ENCODE measurements at places on chromosomes 16 and 17. TPM values are rescaled to one million over a fixed set of nuclear protein-coding genes. Genes with fewer than 3 reads are reported as not detected.

The KRTAP9-8 gene
- not detected for total RNA-seq

The SRL gene
- total RNA-seq, result 0.06 TPM

The MYLK3 gene
- total RNA-seq, result 0.14 TPM

The WNK4 gene
- 1.1 TPM for total RNA-seq

The NECAB2 gene
- 3.3 TPM for total RNA-seq

The VPS35L gene
- 33.0 TPM for total RNA-seq

The FBXL16 gene
- total RNA-seq, result 9.5 TPM

The NGFR gene
- 0.66 TPM for total RNA-seq

The ITGA2B gene
- total RNA-seq, result 1.9 TPM

The SYT17 gene
- total RNA-seq, result 9.7 TPM

The RAP1GAP2 gene
- 22.5 TPM for total RNA-seq

The CCL8 gene
- not detected for total RNA-seq

The GNG13 gene
- total RNA-seq, result not detected

The CCL23 gene
- not detected for total RNA-seq

The CLEC18C gene
- not detected for total RNA-seq

The CES3 gene
- total RNA-seq, result 3.6 TPM

The UMOD gene
- total RNA-seq, result not detected

The OTOA gene
- not detected for total RNA-seq

The SPSB3 gene
- total RNA-seq, result 24.8 TPM

The KRTAP16-1 gene
- not detected for total RNA-seq

The GINS2 gene
- 32.0 TPM for total RNA-seq

The ADAM11 gene
- 2.0 TPM for total RNA-seq

The ALOX12 gene
- total RNA-seq, result not detected

The MT3 gene
- total RNA-seq, result not detected

The SMIM22 gene
- not detected for total RNA-seq

The CYTH1 gene
- 72.2 TPM for total RNA-seq

The ASGR2 gene
- not detected for total RNA-seq

The ATAD5 gene
- 4.3 TPM for total RNA-seq

The EZH1 gene
- total RNA-seq, result 11.7 TPM

The PHKB gene
- 28.9 TPM for total RNA-seq

The SLFN14 gene
- not detected for total RNA-seq

The HOXB6 gene
- 5.1 TPM for total RNA-seq

The FAM171A2 gene
- 2.5 TPM for total RNA-seq

The CHMP6 gene
- 35.3 TPM for total RNA-seq

The MT1M gene
- not detected for total RNA-seq
